ENCODE measurements at places on chromosomes 12 and 14. TPM values are rescaled to one million over a fixed set of nuclear protein-coding genes. Genes with fewer than 3 reads are reported as not detected.

GRCh38 chr12:132033627-132034026, 83.9 kb downstream of the EP400 start:
- no peak for DNase-seq

DNA sequence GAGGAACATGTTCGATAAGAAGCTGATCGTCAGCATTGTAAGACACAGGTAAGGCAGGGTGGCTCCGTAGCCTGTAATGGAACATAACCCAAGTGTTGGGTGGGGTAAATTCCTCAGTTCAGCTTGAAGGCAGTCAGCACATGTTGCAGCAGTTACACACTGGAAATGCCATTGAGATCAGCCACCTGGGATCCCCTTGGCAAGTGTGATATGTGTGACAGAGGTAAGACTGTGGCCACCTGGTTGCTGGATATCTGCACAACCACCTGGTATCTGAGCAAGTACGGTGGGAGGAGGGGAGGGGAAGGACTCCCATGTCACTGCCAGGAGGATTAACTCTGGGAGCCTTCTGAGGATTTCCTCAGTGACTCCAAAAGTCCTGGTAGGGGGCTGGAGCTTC, 158.0 kb upstream of the CAND1 start:
- DNase-seq = no peak

- DNase-seq = no peak
Observed at GRCh38 chr12:42641221-42641885, 51.8 kb upstream of the PRICKLE1 start.

GRCh38 chr12:6699989-6700645, 498 bp downstream of the PIANP start:
- DNase-seq = peak; percentile 59

DNA sequence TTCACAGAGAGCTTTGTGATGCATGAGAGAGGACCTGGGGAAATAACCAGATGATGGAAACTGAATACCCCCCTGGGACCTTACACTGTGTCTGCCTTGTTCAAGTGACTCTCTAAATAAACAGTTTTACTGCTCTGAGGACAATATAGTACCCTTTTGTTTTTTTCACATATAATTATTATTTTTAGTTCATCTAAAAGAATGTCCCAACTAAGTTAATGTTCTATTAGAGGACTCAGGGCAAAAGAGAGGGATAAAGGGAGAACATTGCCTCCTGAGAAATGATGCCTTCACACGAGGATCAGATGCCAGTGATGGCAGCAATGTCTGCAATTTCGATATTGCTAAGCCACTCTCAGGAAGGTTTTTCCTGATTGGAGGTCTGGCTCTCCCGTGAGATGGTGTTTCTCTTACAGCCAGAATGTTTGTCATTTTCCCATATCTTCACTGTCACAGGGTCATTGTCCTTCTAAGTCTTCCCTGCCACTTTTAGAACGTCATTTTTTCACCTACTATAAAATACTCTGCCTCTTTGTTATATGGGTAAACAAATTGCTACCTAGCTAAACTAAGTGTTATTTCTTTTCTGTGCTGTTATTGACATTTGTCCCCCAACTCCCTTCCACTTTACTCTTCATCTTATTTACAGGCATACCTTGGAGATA, 201.6 kb downstream of the RAD51B start:
- no peak for DNase-seq

- DNase-seq = no peak
Observed at GRCh38 chr12:58171914-58172313, 230.5 kb downstream of the ATP23 start.

DNA sequence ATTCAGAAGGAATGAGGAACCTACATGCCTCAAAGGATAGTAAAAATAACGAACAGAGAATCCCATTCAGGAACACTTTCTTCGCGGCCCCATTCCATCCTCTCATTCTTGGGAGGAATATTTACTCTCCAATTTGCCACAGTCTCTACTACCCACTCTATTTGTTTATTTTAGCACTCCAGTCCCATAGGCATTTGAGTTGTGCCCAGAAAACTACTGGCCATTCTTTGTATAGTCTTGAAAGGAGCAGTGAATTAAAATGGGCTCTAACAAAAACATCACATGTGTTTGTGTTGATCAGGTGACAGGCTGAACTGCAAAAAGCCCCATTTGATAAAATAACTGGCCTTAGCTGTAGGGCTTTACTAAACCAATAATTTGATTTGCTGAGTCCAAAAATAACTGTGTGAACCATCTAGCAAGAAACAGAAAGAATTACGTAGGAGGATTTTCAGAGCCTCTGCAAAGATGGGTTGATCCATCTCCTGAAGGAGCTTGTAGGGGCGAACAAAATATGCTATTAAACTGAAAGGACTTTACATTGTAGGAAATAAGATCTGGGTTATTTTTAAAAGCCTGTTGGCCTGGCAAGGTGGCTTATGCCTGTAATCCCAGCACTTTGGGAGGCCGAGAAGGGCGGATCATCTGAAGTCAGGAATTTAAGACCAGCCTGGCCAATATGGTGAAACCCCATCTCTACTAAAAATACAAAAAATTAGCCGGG, 142.3 kb upstream of the CPNE8 start:
- no peak for DNase-seq

GRCh38 chr12:24991209-24992049, 42.5 kb upstream of the BCAT1 start:
- DNase-seq = peak; percentile 90

- no peak for DNase-seq
Observed at GRCh38 chr12:2323532-2324255, 270.9 kb downstream of the CACNA1C start.

- DNase-seq = no peak
Observed at GRCh38 chr14:60753264-60754119, 18.9 kb downstream of the MNAT1 start.

DNA sequence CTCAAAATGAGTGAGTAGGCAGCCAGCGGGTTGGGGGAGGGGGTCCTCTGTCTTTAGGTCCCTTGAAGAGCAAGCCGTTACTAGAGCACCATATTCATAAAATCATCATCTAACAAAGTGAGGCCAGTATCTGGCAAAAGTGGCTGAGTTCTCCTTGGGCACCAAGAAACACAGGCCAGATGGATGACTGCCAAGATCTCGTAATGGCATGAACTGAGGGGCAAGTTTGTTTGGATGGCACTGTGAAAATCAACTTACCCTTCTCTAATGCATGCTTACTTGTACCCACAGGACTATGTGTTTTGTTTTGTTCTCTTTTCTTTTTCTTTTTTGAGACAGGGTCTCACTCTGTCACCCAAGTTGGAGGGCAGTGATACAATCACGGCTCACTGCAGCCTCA, 41.6 kb downstream of the GNPTAB start:
- no peak for DNase-seq

- no peak for DNase-seq
Observed at GRCh38 chr12:49377386-49377785, 10.1 kb downstream of the SPATS2 start.

ITFG2 gene
- total RNA-seq = 42.0 TPM

RASSF9 gene
- total RNA-seq = not detected

DAAM1 gene
- total RNA-seq = 69.4 TPM

PRIMA1 gene
- not detected for total RNA-seq

APOLD1 gene
- 29.5 TPM for total RNA-seq

ZCRB1 gene
- total RNA-seq = 68.5 TPM

DDX23 gene
- 119 TPM for total RNA-seq

CMA1 gene
- total RNA-seq = not detected

SMIM41 gene
- total RNA-seq = not detected

SIX4 gene
- total RNA-seq = 2.4 TPM

Measured in OCI-LY7 (cell line).